T1000 (cell line): ENCODE measurements at places on chromosomes 12 and 14.

DNA sequence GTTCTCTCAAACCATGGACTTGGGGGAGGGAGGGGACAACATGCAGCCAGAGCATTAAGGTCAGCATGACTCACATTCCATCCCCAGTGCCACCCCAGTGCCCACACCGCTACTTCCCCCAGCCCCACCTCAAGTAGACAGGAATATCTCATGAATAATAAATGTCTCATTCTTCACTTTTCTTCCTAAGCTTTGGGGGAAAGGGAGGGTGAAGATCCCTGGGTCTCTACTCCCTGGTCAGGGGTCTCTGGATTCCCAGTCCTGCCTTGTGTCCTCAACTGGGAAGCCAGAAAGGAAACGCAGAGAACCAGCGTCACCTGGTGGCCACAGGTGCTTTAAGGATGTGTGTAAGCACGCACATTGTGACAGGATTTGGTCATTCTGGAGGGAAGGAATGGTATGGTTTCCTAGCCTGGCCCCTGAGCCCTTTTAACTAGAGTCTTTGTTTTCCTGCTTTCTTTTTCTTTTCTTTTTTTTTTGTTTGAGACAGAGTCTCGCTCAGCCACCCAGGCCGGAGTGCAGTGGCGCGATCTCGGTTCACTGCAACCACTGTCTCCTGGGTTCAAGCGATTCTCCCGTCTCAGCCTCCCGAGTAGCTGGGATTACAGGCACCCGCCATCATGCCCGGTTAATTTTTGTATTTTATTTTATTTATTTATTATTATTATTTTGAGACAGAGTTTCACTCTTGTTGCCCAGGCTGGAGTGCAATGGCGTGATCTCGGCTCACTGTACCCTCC is 3.4 kb downstream of the GPR84 start:
- no peak for DNase-seq

- peak; percentile 59 for DNase-seq
Measured at GRCh38 chr12:53344824-53345485, 8.8 kb upstream of the SP7 start.

DNA sequence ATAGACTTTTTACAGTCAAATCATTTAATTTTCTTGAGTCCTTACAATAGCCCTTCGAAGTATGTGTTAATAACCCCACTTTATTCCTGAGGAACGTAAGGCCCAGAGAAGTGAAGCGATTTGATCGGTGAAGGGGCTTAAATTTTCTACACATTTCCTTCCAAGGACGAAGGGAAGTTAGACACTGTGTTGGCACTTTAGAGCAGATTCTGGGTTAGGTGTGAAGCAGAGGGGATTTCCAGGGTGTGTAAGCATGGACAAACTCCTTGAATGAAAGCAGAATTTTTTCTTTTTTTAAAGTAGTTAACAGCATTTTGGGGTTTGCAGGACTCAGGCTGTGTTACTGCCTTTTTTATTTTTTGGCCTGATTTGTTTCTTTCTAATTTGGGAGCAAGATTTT is 38.9 kb downstream of the PRORP start:
- no peak for DNase-seq

- DNase-seq, result no peak
Measured at GRCh38 chr14:102182190-102182589, 42.5 kb downstream of the WDR20 start.

- no peak for DNase-seq
Measured at GRCh38 chr14:58280954-58281787, 17.2 kb upstream of the ARID4A start.

GRCh38 chr12:27580561-27581330 is 56.7 kb downstream of the PPFIBP1 start:
- DNase-seq, result no peak

GRCh38 chr12:117590999-117591398 is 229.6 kb upstream of the NOS1 start:
- no peak for DNase-seq
